Mesenchymal stem cell (in vitro differentiated cells and primary cell): ENCODE measurements at places on chromosomes 6 and 20.

- DNase-seq = no peak
Observed at GRCh38 chr6:56238352-56238751, 9.0 kb downstream of the COL21A1 start.

GRCh38 chr6:142900227-142900971 is 44.6 kb downstream of the HIVEP2 start:
- peak; percentile 60 for DNase-seq

DNA sequence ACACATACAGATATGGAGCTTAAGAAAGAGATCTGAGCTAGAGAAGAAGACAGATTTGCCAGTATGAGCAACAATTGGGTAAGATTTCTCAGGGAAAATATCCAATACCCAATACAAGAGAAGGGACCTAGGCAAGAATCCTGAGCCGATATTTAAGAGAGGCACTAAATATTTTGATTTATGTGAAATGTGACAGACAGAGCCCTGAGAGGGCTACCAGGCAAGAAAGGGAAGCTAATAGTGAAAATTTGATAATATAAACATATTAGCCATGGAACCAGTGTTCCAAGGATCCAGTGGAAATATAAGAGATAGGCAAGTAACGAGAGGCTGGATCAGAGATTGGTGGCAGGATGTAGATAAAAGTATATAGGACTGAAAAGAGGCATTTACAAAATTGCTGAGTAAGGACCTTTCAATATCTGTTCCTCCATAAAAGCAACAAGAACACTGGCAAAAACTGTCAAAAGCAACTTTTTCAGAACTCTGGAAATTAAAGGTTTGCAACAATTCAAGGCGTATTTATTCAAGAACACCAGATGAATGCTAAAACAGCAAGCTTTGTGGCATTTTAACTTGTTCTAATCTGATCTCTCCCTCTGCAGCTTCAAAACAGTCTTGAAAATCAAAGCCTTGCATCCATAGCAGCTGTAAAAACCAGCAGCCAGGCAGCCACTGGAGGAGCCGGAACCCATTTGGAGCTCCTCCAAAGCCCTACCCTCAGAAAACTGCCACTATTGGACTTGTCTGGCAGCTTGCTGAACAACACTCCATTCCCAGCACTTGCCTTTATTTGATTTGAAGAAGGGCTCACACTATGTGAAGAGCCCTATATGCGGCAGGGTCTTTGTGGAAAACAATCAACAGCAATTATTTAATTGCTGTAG is 58.8 kb downstream of the REV3L start:
- peak; percentile 32 for DNase-seq

- peak; percentile 32 for DNase-seq
Observed at GRCh38 chr6:113428702-113429101, 428.4 kb upstream of the MARCKS start.

DNA sequence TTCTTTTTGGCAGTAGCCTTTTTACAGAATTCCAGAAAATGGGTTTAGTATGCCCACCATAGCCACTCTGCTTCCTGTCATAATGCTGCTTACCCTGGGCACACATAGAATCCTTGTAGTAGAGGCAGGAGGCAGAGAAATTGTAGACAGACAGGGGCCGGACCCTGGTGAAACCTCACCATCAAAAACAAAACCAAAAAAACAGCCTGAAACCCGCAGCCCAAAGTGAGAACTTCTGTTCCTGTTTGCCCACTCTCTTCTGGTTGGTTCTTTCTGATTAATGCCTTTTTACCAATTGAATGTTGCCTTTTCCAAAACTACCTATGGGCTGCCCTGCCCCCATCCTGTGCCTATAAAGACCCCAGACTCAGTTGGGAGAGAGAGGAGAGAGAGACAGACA is 188.2 kb downstream of the CDKAL1 start:
- DNase-seq = no peak

DNA sequence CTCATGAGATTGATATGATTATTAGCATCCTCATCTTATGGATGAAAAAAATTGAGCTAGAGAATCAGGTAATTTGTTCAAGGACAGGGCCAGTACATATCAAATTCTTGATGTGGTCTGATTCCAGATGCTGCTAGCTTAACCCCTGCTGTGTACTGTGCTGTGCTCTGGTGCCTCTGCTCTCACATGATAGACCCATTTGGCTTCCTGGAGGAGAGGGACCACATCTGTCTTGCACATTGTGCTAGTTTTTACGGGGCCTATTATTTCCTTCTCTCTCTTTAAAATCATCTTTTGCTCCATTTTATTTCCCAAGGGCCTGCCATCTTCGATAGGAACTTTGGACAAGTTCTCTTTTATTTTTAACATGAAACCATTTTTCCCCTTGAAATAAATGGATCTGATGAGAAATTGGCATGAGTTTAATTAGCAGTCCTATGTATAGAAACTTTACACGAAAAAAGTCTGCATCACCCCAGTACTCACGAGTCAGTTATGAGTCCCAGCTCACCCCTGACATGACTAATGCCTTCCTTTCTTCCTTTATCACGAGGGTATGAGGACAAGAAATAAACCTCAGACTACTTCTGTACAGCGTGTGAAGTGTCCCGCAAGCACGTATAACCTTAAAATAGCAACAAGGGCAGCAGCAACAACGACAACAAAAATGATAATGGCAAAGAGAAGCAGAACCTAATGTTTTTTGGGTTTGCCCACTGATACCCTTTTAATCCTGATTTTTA is 26.5 kb downstream of the CD109 start:
- peak; percentile 95 for DNase-seq

GRCh38 chr6:14921170-14921569 is 324.7 kb upstream of the JARID2 start:
- DNase-seq = peak; percentile 75

DNA sequence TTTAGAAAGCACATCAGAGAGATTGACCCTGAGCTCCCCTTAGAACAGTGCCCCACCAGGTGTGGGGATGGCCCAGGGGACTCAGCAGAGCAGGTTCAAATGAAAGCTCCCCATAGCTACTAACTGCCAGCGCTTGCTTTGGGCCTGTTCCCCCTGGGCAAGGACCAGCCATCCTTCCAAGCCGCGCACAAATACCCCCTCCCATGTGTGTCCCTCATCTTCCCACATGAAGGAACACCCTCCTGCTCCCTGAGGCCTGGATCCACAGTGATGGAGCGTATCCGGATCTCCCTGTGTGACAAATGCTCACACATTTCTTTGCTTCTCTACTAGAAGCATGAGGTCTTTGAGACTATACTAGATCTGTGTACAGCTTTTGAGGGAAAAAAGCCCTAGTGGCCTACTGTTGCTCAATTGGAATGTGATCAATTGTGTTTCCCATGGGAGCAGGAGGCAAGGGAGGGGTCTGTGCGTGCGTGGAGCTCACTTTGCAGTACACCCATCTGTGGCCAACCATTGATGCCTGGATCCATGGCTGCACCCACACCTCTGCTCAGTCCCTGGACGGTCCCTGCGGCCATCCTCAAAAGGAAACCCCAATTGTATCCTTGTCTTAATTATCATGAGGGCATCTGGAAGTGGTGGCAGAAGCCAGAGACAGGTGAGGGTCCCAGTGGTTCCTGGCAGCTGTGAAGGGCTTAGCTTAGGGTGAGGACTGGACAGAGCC is 1.4 kb upstream of the RAET1G start:
- no peak for DNase-seq

- DNase-seq = no peak
Observed at GRCh38 chr6:26299286-26300042, 65.5 kb upstream of the BTN3A2 start.

DNA sequence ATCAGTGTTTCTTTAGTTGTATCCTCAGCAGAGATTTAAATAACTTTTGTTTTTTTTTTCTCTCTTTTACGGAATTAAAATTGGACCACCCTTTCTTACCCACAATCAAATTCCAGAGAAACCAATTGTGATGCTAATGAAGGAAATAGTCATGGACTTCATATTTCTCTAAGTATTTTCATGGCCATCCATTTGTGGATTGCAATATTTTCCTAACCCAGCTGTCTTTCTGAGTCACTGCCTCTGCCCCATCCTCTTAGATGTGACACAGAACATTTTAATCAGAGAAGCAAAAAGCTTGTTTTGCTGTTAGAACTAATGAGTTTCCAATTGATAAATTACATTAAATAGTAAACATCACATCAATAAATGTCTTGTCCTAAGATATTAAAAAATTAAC is 405.5 kb upstream of the ADGRB3 start:
- DNase-seq = no peak

GRCh38 chr6:3869284-3869631 is 20.1 kb downstream of the FAM50B start:
- DNase-seq = no peak

- DNase-seq = no peak
Observed at GRCh38 chr6:166830185-166830890, 126.0 kb downstream of the RNASET2 start.

DNA sequence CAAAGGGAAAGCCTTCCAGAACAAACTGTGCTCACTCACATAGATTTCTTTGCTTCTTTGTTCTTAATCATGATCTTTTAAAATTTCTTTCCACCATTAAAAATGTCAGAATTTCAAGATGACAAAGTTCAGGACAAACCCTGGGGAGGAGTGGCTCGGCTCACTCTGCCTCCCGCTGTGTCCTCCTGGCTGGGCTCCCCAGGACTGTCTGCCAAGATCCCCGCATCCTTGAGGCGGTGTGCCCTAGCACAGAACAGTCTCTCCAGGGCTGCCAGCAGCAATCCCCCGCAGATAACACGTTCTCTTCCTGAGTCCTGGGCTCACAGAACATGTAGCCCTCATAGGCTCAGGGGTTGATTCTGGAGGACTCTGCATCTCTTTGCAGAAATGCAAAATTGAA is 98.4 kb upstream of the KCNG1 start:
- DNase-seq = no peak

GRCh38 chr20:21272679-21273078 is 30.5 kb upstream of the XRN2 start:
- DNase-seq = no peak

- peak; percentile 18 for DNase-seq
Observed at GRCh38 chr6:19697744-19698290, 139.4 kb upstream of the ID4 start.

GRCh38 chr20:58556961-58557360 is 41.8 kb upstream of the APCDD1L start:
- DNase-seq = no peak

GRCh38 chr6:1916334-1917070 is 306.8 kb downstream of the FOXC1 start:
- peak; percentile 38 for DNase-seq

DNA sequence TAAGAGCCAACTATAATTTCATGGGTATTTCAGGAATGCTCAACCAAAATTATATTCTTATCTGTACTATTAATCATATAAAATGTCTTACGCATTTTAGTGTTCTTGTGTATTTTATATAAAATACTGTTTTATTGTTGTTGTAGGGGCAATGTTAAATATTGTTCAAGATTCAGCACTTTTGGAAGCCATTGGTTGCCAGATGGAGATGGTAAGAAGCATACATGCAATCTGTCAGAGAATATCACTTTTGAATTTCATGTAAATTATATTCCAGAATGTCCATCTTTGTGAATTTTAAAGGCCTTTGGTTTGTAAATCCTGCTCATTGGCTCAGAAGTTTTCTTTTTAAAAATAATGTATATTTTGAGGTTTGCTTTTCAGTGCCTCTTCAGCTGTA is 50.0 kb upstream of the ADIG start:
- no peak for DNase-seq

GRCh38 chr6:160132776-160133338 is 11.2 kb downstream of the SLC22A1 start:
- DNase-seq = no peak

GRCh38 chr20:13684566-13685222 is 46.0 kb upstream of the TASP1 start:
- no peak for DNase-seq

DNA sequence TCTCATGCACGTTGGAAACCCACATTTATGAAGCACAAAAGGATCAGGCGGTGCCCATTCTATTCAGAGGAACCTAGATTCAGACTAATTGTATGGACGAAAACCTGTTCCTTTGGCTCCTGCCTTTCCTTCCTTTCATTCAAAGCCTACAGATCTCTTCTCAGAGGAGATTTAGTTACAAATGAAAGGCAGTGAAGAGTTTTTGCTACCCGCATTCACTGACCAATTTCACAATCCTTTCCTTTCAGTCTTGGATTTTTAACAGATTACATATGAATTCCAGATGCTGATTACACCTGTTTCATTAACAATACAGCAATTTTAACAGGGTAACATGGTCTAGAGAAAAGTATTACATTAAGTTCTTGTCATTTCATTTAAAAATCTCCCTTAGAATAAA is 32.0 kb downstream of the TMEM242 start:
- no peak for DNase-seq

DNA sequence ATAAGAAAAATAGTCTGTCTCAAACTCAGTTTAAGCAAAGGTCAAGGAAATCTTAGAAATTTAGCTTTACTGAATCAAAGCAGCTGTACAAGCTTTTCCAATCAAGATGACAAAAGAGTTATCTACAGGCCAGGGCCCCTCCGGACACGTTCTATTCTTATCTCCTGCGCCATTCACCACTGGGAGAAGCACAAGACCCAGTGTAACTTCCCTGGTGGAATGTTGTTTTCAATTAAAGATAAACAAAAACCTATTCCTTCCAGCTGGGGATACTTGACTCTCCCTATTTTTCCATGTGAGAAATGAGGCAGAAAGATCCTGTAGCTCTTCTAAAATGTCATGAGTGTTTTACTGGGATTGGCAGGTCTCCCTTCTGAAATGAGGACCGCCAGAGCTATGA is 123.3 kb downstream of the TBX18 start:
- DNase-seq = peak; percentile 58

DNA sequence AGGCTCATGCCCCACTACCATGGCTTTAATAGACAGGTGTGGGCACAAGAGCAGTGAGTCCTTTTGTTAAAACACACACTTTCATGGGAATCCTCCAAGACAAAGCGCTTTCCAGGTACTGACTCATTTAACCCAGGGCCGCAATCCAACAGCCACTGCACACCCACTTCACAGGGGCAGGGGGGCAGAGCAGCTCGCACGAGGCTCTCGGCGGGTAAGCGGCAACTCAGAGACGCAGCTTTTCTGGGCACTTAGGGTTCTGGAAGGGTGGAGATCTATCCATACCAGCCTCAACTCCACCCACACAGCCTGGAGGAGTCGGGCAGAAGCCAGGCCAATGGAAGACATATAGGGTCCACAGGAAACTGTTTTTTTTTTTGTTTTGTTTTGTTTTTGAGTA is 28.6 kb downstream of the PSMG4 start:
- DNase-seq = no peak

GRCh38 chr20:32111156-32111686 is 1.7 kb downstream of the TM9SF4 start:
- no peak for DNase-seq

DNA sequence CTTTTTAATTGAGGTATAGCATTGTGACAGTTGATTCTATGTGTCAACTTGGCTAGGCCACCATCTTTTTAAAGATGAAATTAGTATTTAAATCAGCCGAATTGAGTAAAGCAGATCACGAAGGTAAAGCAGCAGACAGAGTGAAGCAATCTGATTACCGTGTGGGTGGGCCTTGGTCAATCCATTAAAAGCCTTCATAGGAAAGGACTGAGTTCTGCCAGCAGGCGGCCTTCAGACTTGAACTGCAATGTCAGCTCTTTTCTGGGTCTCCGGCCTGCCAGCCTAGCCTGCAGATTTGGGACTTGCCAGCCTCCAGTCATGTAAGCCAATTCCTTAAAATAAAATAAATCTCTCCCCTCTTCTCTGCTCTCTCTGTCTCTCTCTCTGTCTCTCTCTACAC is 22.4 kb upstream of the TGM2 start:
- DNase-seq = peak; percentile 56

GRCh38 chr20:44959082-44959637 is 1.0 kb downstream of the TOMM34 start:
- DNase-seq = peak; percentile 32

GRCh38 chr6:159715166-159715565 is 12.1 kb upstream of the WTAP start:
- DNase-seq = no peak
